ENCODE measurements at places on chromosomes 3 and 15.

DNA sequence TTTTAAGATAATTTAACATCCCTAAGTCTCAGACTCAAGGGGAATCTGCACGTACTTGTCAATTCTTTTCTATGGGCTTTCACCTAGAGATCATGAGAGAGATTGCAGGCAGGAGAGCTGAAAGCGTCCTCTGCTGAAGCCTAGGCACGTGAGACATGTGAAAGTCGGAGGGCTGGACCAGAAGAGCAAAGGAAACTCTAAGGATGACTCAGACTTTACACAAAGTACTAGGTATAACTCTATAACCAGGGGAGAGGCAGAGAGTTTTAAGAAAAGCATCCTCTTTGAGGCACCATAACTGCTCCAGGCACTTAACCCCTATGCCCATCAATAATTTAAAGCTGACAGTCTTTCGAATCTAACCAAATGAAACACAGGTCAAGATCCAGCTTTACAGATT, 436.6 kb downstream of the VGLL3 start:
- no peak for DNase-seq

DNA sequence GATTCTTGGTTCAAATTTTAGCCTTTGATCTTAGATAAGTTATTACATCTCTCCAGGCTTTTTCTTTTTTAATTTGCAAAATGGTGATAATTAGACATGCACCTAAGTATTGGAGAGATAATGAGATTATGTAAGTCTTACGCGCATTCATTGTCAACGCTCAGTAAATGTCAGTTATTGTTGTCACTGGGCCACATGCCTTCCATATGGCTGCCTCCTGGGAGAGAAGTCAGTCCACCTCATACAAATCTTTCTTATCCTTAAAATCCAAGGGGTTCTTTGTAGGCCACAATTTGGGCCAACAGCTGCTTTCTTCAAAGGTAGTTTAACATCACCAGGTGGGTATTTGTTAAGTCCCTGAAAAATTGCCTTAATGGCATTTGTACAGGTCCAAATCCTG, 25.5 kb upstream of the PTPRG start:
- DNase-seq, result no peak

DNA sequence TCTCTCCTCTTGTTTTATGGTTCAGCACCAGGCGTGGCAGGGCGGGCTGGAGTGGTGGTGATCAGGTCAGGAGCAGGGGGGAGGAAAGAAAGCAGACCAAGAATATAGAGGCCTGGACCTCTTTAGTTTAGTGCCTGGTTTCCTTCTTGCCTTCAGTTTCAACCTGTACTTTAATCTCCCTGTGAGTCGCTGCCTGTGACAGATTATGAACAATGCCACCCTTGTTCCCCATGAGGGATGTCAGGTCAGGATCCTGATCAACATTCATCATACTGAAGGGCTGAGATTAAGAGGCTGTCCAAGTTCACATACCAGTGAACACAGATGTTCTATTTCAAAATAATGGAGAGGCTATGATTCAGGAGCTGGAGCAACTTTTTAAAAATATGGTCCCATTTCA, 11.4 kb downstream of the ENTPD3 start:
- DNase-seq, result no peak

GRCh38 chr15:27826902-27827714, 272.0 kb downstream of the OCA2 start:
- DNase-seq, result no peak

GRCh38 chr3:25603703-25604102, 61.0 kb downstream of the TOP2B start:
- DNase-seq, result no peak

- DNase-seq, result no peak
Observed at GRCh38 chr3:182133752-182134151, 422.0 kb downstream of the SOX2 start.

GRCh38 chr3:58049143-58049785, 41.0 kb downstream of the FLNB start:
- no peak for DNase-seq

DNA sequence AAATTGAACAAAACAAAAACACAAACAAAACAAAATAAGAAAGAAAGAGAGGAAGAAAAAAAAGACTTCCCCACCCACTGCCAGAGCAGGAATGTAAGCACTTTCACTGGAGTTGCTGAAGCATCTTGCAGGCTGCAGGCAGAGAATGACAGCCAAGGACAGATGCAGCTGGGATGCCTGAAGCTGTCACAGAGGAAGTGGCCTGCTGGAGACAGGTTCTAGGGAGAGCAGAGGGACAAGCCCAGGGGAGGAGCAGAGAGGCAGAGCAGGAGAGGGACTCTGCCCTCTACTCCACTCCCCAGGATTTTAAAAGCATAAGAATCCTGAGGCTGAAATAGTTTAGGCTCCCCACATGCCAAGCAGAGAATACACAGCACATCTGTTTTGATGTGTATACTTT, 326.2 kb downstream of the TUSC7 start:
- DNase-seq, result no peak

GRCh38 chr3:57017459-57017845, 43.0 kb upstream of the SPATA12 start:
- DNase-seq, result no peak
